ENCODE measurements at places on chromosomes 7 and 10.

GRCh38 chr10:131077031-131077430 is 234.5 kb downstream of the TCERG1L start:
- DNase-seq, result no peak

DNA sequence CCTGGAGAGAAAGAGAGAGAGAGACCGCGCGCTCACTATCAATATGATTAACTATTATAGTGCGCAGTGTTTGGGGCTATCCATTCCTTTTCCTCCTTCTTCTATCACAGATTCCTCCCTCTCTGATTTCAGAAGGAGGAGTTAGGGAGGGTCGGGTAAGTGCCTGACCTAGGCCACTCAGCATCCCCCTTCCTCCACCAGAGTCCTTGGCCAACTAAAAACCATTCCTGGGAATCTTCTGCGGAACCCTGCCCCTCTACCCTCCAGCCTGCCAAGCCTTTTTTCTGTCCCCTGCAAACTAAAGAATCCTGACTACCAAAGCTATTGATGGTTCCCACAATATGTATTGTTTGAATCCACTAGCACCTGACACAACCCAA is 256.2 kb upstream of the NFE2L3 start:
- DNase-seq, result no peak

DNA sequence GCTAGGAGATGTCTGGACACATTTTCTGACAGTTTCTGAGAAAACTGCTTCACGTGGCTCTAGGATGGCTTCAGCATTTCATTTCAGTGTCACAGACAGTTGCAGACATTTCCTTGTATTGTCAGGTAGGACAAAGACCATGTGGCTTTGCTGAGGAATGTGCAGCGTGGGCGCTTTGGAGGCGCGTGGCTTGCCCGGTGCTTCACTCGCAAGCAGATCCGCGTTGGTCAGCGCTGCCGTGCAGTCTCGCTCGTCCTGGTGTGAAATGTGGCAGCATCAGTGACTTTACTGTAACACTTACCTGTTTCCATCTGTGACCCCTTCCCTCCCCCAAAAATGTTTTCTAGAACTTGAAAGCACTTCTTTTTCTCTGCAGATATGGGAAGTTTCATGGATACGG is 340.5 kb downstream of the SDK1 start:
- DNase-seq, result no peak

DNA sequence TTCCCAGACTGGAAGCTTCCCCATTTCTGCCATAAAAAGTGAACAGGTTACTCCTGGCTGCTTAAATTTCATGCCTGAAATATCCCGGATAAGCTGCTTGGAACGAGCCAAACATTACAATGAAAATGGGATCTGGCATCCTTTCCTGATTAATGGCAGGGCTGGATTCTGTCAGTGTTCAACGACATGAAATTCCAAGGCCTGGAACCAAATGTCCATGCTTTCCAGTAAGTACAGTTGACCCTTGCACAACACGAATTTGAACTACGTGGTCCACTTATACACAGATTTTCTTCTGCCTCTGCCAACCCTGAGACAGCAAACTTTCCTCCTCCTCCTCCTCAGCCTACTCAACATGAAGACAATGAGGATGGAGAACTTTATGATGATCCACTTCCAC is 65.4 kb downstream of the SGMS1 start:
- no peak for DNase-seq

- no peak for DNase-seq
Observed at GRCh38 chr7:124364283-124364682, 331.4 kb upstream of the TMEM229A start.

DNA sequence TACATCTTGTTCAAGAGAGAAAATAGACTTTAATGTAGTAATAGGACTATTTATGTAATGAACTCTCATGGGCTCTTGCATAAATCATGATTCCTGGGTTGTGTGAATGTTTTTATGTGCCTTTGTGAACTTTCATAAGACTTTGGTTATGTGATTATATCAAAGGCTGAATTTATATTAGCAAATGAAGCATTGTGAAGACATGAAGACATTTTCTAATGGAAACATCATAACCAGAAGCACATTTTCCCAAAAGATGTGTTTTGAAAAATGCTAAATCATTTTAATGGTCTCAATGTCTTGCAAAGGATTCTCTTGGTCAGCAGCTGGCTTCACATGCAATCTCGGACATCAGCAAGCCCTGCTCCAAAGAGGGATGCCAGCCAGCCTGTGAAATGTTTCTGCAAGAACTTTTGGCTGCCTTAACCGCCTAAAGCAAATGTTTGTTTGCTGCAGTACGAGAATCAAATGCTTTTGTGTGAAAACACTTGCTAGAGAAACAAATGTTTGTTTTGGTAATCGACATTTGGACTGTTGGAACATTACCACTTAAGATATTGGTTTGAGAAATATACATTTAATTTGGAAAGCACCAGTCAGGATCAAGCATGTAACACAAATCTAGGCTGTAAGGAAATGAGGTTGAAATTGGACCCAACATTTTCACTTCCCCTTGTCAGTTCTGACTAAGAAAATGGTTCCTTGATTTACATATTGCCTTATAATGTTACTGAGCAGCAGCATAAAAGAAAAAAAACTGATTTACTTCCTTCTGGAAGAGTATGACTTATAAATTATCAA is 102.1 kb downstream of the RTKN2 start:
- DNase-seq, result no peak

GRCh38 chr7:3378390-3379150 is 77.5 kb downstream of the SDK1 start:
- no peak for DNase-seq

DNA sequence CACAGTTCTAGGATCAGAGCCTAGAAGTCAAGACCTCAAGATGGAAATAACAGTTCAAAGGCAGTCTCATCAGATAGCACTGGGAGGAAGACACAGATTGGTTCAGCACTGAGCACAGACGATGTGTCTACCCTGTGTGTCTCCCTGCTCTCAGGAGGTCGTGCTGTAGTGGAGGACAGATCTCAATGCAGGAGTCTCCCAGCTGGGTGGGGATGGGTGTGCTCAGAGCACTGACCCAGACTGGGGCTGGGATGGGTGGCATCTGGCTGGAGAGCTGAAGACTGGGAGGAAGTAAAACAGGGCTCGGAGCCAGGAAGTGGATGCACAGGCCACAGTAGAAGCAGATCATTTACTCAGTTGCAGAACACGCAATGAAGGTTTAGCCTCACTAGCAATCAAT is 69.5 kb upstream of the GDF10 start:
- no peak for DNase-seq

DNA sequence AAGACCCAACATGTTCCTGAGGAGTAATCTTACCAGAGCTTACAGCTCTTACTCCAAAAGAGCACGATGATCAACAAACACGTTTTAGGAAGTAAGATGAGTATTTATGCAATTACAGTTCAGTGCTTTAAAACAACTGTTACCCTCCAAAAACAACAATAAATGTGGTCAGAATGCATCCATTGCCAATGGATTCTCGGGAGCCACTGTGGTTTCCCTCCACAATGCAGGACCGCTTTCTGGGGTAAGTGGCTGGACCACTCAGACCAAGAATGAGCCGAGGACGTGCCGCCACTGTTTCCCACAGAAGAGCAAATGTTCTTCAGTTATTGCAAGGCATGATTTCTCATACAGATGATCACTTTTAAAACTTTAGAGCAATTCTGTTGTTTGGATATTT is 232.3 kb upstream of the MKLN1 start:
- DNase-seq, result no peak

- DNase-seq, result no peak
Observed at GRCh38 chr7:121273467-121274167, 55.2 kb upstream of the WNT16 start.

- no peak for DNase-seq
Observed at GRCh38 chr10:78778444-78779338, 290.1 kb upstream of the ZMIZ1 start.

All from stimulated activated CD4-positive, alpha-beta T cell treated with anti-CD3 and anti-CD28 coated beads, Interleukin-15, amount 100 ng/mL, for 48 hours (primary cell).